MCF 10A (cell line): ENCODE measurements at places on chromosomes 5 and 9.

- DNase-seq = peak; percentile 95
Measured at GRCh38 chr5:136058039-136058971, 29.5 kb downstream of the TGFBI start.

DNA sequence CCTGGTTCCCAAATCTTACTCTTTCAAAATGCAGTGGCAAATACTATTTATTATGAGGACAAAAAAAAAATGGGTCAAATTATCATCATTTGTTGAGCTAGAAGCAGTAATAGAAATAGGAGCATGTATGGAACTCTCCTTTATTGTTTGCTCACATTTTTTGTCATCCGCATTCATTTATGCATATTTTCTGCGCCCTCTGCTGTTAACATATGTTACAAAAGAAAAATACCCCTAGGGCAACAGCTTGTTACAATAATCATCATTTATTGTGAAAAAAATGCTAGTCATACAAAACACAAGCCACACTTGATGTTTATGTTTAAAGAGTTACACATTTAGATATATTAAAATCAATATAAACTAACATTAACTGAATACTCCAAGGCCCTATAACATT lies 328.2 kb downstream of the TUSC1 start:
- peak; percentile 27 for DNase-seq

- DNase-seq = no peak
Measured at GRCh38 chr5:121962347-121962670, 534 bp downstream of the SRFBP1 start.

DNA sequence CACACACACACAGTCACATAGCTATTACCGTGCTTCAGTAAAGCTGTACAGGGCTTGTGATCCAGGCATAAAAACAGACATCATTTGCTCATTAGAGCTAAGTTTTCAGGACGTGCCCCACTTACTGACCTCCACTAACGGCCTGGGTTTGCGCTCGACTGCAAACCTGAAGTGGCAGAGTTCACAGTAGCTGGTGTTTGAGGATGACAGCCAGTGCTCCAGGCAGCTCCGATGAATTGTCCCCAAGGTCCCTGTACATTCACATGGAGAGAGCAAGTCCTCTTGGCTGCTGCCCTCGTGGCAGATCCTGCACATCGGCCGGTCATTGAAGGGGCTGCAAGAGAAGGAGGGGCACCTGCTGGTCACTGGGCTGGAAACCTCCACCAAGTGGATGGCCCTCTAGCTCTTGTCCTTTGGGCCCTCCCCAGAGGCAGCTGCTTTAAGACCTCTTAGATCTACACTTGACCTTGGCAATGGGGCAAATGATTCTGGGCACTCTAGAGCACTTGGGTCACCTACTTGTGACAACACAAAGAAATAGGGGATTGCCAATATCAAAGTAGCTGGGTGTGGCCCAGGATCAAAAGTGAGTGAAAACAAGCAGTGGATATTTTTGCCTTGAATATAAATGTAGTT lies 115.4 kb downstream of the MARCHF3 start:
- no peak for DNase-seq

DNA sequence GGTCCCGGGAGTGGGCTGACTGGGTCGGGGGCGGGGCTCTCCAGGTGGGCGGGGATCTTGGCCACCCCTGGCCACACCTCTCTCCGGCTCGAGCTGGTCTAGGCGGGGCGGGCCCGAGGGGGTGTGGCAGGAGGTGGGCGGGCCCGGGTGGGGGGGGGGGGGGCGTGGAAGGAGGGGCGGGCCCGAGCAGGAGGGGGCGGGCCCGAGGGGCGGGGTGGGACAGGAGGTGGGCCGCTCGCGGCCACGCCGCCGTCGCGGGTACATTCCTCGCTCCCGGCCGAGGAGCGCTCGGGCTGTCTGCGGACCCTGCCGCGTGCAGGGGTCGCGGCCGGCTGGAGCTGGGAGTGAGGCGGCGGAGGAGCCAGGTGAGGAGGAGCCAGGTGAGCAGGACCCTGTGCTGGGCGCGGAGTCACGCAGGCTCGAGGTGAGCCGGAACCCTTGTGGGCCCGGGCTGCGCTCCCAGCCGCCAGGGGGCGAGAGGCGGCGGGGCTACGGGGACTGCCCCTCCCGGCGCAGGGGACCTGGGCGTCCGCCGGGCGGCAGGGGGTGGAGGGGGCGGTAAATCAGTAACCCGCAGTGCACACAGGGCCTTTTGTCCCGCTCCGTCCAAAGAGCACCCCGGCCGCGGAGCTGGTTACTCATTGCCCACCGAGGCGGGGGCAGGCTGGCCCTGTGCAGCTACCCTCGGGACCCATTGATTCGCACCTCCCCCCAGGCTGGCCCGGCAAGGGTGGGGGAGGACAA lies at the start of gene FGFR4:
Gene FGFR4, plus strand, starts transcription at position 262 of the 744 bp plus-strand sequence. CDS start 2,688 bp downstream, outside the sequence.
- peak; percentile 80 for DNase-seq

- peak; percentile 55 for DNase-seq
Measured at GRCh38 chr5:165201771-165202518, 1696.5 kb downstream of the MAT2B start.

DNA sequence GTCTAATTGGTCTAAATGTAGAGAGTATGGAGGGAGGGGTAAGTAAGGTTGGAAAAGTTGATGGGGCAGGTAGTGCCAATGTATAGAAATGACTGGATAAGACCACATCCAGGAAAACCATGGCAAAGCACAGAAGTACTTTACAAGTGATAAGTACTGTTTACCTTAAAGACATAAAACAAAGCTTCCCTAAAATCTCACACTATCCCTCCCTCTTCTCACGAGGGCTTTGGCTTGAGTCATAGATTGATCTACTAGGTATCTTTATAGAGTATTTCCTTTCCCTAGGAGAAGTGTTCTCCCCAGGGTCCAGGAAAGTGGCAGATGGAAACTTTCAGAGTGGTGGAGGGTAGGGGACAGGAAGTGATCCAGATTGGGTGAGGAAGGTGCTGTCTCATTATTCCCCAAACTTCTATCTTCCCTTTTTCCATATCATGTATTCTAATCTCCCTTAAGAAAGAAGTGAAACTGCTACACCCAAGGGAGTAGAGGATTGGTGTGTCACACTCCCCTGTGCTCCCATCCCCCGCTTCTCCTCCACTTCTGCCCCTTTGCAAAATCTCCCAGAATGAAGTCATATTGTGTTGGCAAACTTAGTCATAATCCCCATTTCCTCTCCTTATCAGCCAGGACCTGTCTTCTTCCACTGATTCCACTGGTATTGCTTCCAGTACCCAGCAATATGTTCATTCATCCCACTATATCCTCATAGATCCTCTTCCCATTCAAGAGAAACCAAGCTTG lies 14.6 kb downstream of the IL33 start:
- peak; percentile 45 for DNase-seq

DNA sequence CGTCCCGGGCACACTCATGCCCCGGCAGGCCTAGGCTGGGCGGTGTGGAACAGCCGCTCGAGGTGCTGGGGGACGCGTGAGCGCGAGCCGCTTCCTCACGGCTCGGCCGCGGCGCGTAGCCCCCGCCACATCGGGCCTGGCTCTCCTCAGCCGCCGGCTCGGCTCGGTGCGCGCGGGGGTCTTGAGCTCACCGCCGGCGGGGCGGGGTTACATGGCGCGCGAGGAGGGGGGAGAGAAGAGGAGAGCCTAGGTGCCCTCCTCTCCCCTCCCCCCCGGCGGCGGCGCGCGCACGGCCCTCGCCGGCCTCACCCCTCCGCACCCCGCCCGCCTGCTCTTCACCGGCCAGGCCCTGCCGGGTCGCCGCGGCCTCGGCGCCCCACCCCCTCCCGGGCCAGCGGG lies 7.7 kb downstream of the RANBP6 start:
- peak; percentile 56 for DNase-seq

- no peak for DNase-seq
Measured at GRCh38 chr9:68750255-68750654, 45.2 kb downstream of the PIP5K1B start.

DNA sequence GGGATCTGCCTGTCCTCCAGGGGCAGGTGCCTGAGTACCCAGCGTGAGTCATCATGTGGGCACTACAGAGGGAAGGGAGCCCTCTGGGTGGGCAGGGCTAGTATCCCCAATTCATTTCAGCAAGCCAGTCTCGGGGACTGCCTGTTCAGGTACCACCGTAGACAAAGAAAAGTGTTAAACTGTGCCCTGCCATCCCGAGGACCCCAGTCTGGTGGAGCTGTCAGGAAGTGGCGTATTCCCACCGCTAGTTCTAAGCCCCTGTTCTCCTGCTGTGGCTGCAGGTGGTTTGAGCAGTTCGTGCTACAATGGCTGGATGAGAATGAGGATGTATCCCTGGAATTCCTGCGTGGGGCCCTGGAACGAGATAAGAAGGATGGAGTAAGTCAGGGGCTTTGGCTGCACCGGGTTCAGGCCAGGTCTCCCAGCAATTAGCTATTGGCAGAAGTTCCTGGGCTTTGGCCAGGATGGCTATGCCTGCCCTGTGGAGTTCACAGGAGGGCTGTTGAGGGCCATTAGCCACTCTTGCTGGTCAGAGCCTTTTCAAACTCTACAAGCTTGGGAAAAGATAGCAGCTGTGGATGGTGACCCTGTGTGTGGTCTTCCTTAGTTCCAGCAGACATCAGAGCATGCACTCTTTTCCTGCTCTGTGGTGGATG lies 93.2 kb upstream of the RUSC2 start:
- no peak for DNase-seq

GRCh38 chr5:67451640-67452279 lies 255.2 kb upstream of the CD180 start:
- no peak for DNase-seq

DNA sequence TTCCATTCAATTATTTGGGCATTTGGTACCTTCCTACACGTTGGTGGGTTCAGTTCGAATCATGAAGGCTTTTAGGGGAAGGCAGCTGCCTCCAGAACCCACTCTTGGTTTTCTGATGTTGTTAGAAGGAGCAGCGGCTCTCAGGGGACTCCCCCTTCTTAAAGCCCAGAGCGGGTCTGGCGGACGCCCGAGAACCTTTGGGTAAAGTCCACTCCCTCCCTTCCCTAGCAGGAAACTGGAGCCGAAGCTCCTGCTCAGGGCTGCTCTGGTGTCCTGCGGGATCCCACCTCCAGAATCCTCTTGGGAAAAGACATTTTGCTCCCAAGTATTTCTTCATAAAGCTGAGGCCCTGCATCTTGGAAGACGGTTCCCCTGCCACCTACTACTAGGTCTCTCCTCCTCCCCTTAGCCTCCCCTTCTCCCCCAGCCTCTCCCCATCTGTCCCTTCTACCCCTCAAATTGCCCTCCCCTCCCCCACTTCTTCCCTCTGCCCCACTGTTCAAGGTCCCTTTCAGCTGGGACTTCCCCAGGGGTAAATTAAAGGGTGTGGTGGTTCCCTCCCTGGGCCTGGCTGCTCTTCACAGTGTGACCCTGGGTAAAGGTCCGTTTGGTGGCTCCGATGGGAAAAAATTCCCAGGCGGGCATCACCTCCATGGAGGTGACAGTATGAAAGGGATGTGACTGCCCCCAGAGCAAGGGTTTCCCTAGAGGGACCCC lies 9.3 kb downstream of the IRX4 start:
- no peak for DNase-seq

DNA sequence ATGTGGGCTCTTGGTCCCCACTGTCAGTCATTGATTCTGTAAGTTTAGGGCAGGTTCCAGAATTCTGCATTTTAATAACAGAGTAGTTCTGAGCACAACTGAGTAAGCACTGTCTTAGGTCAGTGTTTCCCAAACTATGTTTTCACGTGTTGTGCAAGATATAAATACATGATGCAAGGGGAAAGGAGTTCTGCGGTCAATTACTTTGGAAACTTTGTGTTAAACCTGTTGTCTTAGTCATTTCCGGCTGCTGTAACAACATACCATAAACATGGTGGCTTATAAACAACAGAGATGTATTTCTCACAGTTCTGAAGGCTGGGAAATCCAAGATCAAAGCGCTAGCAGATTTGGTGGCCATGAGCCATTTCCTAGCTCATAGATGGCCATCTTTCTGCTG lies 69.8 kb downstream of the EQTN start:
- peak; percentile 96 for DNase-seq

GRCh38 chr9:113298311-113298710 lies 4.9 kb downstream of the RNF183 start:
- no peak for DNase-seq
